ENCODE measurements at places on chromosomes 4 and X.

- peak; percentile 19 for DNase-seq
These were observed 152.0 kb upstream of the USP9X start for GRCh38 chrX:40933132-40933705.

GRCh38 chrX:108298165-108298602 lies 140.0 kb downstream of the COL4A6 start:
- DNase-seq, result no peak

GRCh38 chrX:134718105-134718965 lies 60.1 kb upstream of the PLAC1 start:
- DNase-seq, result no peak

DNA sequence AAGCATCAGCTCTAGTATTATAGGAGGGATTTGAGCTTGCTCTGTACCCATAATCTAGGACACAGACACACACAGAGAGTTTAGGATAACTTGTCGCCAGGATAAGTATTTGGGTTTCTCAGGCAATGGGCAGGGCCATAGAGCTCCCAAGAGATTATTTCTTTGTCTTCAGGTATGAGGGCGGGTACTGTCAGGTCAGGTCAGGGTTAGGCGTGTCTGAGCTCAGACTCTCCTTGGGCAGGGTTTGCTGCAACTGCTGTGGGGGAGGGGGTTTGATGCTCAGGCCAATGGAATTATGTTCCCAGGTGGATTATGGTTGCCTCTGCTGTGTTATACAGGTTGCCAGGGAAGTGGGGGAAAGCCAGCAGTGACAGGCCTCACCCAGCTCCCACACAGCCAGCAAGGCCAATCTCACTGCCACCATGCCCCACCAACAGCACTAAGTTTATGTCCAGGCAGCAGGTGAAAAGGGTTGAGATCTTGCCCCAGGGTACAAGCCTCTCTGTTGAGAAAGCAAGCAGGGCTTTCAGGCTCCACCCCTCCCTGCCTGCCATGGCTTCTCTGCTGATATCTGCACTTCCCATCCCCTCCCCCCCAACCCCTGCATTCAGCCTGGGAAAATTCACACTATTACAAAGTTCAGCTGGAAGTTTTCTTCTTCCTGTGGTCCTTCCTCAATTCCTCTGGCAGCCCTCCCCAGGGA lies 101.3 kb downstream of the RRAGB start:
- no peak for DNase-seq

DNA sequence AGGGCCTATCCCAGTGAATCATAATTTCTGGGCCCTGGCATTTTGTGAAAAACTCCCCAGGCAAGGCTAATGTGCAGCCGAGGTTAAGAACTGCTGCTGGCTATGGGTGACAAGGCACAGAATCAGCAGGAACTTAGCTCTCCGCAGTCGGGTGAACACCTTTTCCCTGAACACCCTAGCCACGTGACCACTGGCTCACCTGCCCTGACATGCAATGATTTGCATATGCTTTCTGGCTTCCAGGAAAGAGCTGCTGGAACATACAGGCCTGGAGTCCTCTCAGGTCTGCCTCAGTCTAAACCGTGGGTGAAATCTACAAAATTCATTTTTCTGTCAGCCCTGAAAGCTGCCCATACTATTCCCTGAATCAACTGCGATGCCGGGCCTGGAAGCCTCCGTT lies 56.6 kb downstream of the ZNF827 start:
- DNase-seq, result no peak

GRCh38 chr4:176885224-176885623 lies 92.5 kb upstream of the VEGFC start:
- no peak for DNase-seq

GRCh38 chrX:13901354-13901753 lies 84.5 kb upstream of the GPM6B start:
- DNase-seq, result no peak

GRCh38 chr4:145936997-145937901 lies 1.4 kb downstream of the ZNF827 start:
- DNase-seq, result peak; percentile 17

GRCh38 chr4:138492176-138492575 lies 250.0 kb upstream of the SLC7A11 start:
- DNase-seq, result no peak

DNA sequence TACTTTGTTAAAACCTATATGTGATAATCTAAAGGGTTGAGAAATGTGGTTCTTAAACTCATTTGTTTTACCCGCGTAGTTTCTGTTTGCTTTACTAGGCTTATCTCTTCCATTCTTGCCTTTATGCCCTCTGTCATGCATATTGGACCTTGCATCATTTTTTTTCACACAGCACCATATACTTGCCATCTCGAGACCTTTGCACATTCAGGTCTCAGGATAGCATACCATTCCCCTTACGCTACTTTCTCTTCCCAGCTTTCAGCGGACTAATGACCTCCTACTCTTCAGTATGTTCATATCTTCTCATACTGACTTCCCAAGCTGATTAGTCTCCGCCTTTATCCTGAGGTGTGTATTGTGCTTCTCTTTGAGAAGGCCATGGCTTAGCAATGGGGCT lies 40.5 kb downstream of the USP38 start:
- DNase-seq, result no peak

GRCh38 chrX:97524997-97525396 lies 641.3 kb downstream of the RPA4 start:
- DNase-seq, result no peak

GRCh38 chr4:153497988-153498967 lies 32.1 kb downstream of the TMEM131L start:
- DNase-seq, result no peak

- peak; percentile 43 for DNase-seq
These were observed 19.9 kb upstream of the MXD4 start for GRCh38 chr4:2281575-2282343.

DNA sequence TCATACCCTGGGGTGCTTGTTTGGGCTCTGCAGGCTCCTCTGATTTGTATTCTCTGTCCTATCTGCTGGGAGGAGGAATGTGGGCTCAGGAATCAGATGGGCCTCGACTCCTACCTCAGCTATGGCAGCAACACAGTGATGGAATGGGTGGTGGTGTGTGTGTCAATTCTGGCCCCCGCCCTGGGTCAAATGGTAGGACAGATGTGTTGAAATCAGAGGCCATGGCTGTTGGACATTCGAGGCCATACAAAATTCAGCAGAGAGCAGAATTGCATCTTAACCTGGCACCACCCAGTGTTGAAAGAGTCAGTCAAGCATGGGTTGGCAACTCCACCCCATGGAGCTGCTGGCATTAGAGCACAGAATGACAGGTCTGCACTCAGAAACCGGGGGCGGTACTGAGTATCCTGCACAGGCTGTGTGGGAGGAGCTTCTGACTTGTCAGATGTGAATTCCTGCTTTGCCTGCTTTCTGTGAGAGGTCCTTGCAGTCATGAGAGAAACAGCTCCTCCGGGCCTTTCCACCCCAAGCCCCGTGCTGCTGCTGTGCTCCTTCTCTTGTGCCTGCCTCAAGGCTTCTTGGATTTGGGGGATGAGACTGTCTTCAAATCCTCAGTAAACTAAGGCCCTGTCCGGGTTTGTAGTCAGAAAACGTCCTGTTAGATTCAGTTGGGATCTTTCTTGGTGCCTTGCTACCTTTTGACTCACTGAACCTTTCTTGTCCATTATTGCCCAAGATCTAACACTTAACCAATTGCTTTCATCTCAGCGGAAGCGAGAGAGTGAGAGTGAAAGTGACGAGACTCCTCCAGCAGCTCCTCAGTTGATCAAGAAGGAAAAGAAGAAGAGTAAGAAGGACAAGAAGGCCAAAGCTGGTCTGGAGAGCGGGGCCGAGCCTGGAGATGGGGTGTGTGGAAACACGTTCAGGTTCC lies 13.0 kb downstream of the DKC1 start:
- DNase-seq, result no peak
